Amygdala (tissue), 56 donors: ENCODE measurements at places on chromosomes 7 and 10.

DNA sequence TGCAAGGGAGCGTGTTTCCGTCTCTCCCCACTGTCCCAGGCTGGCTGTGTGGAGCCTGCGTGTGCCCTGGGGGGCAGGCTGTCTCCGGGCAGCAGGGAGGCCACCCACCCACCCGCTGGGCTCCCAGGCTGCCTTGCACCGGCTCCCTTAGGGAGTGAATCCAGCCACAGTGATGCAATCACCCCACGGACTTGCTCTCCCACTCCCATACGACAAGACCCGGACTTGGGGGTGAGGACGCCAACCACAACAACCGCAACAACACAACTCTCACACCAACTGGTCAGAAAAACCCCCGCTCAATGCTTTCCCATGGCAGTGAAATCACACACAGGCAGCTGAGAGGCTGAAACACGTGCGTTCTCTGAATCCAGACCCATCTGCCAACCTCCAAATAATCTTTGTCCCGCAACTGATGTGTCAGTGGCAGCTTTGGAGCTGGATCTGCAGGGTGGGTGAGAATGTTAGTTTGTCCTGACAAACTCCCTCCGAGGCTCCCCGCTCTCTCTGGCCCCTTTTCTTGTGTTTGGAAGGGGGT lies 62.7 kb upstream of the DDC start:
- DNase-seq = no peak

DNA sequence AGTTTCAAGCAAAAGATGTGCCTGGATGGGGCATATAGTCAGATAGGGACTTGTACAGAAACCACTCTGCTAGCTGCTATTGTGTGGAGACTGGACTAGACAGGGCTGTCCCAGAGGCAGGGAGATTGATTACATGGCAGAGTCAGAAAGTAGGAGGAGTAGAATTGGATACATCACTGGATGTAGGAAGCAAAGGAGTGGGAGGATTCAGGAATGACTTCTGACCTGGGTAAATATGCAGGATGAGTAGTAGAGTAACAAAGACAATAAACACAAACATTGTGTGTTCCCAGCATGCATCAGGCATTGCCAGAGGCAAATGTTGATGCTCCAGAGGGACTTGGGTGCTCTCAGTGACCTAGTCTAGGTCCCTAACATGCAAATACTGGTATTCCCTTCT lies 30.9 kb upstream of the MAT1A start:
- no peak for DNase-seq

GRCh38 chr10:21732067-21732772 lies 198.2 kb downstream of the MLLT10 start:
- DNase-seq = no peak

DNA sequence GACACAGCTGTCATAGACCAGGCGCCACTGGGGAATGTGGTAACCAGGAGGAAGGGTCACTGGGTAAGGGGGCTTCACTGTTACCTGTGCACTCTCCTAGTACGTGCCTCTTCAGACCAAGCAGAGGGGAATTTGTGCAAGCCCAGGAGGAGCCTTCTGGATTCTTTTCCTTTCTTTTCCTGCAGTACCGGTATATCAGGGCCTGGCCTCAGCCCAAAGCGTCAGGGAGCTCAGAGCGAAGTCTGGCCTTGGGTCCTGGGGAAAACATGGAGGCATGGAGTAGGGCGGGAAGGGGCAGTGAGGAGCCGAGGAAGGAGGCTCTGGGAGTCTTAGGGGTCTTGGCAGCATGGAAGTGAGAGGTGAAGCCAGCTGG lies 133.6 kb upstream of the GDF10 start:
- DNase-seq = no peak

- DNase-seq = no peak
Measured at GRCh38 chr7:1862560-1862959, 192.5 kb downstream of the ELFN1 start.

DNA sequence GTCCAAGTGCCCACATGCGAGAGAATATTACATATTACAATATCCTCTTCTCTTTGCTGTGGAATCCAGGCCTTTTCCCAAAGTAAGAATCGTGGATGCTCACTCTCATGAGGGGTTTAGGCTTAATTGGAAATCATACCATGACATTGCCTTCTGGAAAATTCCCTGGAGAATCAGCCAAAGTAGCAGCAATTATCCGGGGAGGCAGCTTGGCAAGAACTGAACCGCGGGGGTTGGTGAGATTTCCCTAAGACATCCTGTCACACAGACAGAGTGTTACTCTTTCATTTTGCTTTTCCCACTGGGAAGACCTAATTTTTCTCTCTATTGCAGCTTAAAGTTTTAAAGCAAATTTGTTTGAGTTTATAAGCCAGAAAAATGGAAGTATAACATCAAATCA lies 463.6 kb upstream of the DPP6 start:
- DNase-seq = no peak

DNA sequence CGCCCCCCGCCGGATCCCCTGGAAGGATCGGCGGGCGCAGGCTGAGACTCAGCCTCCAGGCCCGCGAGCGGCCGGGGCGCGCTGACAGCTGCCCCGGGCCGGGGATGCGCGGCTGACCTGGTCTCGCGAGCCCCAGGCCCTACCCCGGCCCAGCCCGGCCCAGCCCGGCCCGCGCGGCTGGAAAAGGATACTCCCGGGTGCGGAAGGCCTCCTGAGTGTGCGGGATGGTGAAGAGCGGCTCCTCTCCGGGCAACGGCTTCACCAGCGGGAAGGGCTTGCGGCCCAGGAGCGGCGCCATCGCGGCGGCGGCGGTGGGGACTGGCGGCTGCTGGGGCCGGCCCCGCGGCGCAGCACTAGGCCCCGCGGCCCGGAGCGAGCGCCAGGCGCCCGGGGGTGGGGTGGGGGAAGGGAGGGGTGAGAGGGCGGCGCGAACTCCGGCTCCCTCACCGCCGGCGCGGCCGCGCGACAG lies 423 bp downstream of the BAZ1B start:
- peak; percentile 81 for DNase-seq

DNA sequence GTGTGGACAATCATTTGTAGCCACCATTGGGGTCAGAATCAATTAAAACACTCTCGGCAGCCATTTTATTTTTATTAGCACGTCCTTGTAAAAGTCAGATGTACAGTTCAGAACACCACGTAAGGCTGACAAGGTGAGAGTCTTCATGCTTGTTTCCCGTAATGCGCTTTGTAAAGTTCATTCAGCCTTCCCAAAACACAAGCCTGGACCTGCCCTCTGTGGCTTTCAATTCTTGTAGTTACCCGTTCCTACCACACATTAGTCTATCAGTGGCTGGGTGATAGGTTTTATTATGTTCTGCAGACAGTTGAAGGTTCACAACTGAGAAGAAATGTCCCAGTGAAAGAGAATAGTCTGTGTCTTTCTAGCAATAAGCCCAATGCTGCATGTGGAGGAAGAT lies 35.4 kb downstream of the GAD2 start:
- no peak for DNase-seq

GRCh38 chr10:6140965-6141295 lies 52.1 kb downstream of the RBM17 start:
- no peak for DNase-seq

DNA sequence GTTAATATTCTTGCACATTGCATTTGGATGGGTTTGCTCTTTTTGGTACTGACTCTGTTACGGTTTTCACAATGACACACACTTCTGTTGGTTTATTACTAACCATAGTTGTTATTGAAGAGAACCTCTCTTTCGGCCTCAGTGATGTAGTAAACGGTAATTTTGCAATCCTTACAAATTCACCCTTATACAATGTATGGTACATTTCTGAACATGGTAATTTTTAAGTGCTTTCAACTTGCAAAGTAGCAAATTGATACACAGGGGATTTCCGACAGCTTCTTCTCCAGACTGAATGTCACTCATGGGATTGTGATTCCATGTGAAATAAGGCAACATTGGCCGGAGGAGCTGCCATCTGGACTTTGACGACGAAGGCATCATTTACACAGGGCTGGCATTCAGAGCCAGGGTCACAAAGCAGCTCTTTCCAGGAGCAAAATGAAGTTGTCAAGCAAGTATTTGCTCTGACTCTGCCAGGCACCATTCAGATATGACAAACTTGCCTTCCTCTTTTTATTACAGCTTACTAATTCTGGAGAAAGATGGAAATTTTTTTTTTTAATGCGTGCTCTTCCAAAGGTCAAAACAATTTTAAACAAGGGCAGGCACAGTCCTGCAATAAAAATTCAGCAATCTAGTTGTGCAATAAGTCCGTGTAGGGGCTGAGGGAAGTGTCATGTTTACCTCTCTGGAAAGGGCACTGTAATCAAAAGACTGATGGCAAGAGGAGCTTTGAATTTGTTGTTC lies 711.5 kb upstream of the C7orf33 start:
- no peak for DNase-seq

GRCh38 chr10:120988751-120989150 lies 137.6 kb downstream of the WDR11 start:
- no peak for DNase-seq

DNA sequence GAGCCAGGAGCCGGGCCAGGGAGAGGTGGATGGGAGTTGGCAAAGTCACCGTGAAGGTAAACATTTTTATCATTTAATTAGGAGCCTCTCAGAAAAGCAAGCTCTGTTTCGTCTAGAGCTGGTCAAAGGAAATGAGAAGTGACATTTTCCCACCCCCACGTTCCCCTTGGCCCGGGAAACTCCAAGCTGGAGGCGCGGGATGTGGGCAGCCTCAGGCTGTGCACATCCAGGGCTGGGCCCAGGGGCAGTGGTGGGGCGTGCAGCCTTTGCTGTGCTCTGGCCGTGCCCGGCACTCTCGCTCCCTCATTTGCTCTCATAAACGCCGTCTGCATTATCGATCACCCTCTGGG lies 135.6 kb upstream of the RET start:
- DNase-seq = no peak

DNA sequence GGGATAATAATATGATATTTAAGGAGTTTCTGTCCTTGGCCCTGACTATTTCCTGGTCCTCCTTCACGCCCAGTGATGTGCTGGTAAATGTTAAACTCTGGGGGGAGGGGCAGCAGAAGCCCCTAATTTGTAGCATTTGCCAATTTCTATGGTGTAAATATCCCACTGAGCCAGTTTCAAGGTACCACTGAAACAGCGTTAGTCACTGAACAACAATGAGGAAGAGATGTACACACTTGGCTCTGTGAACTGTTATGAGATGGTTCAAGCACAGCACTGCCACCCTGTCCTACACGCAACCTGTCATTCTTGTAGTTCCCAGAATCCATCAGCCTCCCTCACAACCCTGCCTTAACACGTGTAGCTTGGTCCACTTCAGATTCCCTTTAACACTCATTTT lies 39.8 kb downstream of the MET start:
- no peak for DNase-seq

- no peak for DNase-seq
Measured at GRCh38 chr7:36273836-36274235, 115.8 kb upstream of the ANLN start.

GRCh38 chr10:110762849-110763211 lies 108.9 kb upstream of the PDCD4 start:
- DNase-seq = no peak

- no peak for DNase-seq
Measured at GRCh38 chr10:117362313-117362712, 12.9 kb downstream of the PDZD8 start.

DNA sequence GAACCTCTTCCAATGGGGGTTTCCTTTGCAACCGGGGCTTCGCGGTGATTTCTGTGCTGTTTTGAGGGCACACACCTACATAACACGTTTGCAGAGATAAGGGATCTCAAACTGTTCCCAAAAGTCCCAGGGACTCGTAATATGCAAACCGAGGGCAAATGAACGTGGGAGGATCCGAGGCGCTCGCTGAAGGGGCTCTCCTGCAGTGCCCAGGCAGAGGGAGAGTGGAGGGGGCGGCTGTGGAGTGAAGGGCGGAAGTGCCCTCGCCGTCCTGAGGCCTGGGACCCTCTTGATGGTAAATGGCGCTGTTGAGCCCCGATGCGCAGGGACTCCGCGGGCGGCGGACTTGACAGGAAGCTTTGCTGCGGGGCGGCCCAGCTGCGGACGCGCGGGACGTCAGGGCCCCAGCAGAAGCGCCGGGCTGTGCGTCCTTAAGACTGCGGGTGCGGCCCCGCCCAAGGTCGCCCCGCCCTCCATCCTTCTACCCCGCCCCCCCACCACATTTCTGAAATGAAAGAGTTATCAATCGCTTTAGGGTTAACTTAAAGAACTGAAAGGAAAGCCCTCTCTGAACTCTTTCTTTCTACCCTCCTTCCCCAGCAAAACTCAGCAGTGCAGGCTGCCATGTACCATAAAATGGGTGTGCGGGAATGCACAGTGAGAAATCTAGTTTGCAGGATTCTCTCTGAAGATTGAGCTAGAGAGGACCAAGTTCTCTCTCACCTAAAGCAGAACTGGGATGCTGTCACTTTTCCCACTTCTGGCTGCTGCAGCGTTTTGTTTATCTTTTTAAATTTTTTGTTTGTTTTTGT lies 151.8 kb upstream of the YAE1 start:
- DNase-seq = peak; percentile 17

DNA sequence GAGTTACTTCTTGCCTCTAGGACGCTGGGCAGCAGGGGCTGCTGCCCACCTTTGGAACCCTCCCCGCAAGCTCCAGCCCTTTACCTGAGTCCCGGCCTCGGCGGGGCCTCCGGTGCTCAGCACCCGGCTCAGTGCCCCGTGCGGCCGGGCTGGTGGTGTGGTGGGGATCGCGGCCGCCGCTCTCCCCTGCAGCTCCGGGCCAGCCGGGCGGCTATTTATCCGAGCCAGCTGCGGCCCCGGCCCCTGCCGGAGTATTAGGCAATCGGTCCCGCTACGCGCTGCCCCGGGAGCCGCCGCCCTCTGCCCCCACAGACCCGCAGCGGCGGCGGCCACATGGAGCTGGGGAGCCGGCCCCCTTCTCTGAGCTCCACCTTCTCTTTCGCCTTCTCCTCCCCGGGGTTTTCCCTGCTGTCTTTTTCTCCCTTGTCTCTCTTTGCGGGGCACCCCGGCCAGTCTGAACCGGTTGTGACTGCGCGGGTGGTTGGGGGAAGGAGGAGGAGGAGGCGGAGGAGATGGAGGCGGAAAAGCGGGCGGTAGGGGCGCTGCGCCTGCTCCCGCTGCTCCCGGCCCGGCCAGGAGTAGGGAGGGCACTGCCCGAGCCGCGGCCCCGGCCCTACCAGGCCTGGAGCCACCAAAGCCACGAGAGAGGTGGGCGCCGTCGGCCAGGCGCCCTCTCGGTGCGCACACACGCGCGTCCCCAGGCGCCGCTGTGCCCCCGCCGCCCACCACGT lies at the start of gene SLC16A9:
TSS of gene SLC16A9 (minus strand) at position 456 of the 731 bp plus-strand sequence. CDS start 25,559 bp downstream, outside the sequence.
- peak; percentile 10 for DNase-seq

DNA sequence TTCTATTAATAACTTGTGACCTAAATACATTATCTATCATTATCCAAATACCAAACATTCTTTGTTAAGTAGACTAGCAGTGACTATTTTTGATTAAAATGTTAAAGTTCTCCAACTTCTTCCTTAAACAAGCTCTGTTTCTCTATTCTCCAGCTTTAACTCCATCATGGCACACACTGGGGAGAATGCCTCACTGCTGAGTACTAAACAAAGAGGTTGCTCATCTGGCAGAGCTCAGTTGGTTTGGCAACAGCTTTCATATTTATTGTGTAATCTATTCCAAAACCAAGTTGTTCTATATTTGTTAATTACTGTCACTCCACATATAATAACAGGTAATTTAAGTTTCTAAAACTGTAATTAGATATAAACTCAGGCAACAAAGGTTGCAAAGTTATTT lies 89.6 kb downstream of the USP6NL start:
- DNase-seq = no peak

- no peak for DNase-seq
Measured at GRCh38 chr7:36408589-36408988, 18.9 kb downstream of the ANLN start.

GRCh38 chr7:110050785-110051184 lies 1040.1 kb upstream of the LRRN3 start:
- DNase-seq = no peak
